ENCODE measurements at places on chromosomes 12 and 14. TPM values are rescaled to one million over a fixed set of nuclear protein-coding genes. Genes with fewer than 3 reads are reported as not detected.

Gene CMA1
- total RNA-seq, result 0.71 TPM

DNA sequence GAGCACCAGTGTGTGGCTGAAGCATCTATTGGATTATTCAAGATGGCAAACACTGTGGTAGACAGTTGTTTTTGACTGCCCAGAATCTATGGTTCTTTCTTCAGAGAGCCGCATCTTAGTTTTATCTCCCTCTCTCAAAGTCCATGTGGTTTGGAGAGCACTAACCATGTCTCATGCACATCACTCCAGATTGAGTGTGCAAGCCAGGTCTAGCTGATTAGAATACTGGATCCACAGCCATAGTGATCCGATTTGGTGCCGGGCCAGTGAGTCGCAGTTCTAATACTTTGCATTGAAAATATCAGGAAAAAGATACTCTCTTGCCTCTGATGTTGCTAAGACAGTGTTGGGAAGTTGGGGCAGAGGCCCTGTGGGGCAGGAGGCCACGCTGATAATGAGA lies 4.6 kb upstream of the SBNO1 start:
- peak; percentile 5 for DNase-seq

DNA sequence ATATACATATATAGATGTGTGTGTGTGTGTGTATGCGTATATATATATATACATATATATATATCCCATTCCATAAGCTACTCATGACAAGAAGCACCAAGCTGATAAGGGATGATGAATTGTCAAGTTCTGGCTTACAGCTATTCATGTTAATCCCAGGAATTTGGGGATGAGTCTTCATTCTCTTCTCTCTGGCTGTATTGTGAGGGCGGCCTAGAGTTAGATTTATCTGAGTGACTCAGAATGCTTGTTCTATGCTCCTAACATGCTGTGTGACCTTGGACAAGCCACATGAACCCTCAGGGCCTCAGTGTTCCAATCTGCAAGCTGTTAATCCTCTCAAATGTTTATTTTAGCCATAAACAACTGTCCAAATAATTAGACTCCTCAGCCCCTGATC lies 749.0 kb downstream of the MED13L start:
- DNase-seq, result no peak

- DNase-seq, result no peak
Measured at GRCh38 chr12:1179128-1179527, 188.1 kb downstream of the ERC1 start.

GRCh38 chr14:35416108-35416750 lies 11.7 kb upstream of the NFKBIA start:
- no peak for DNase-seq

Gene NPFF
- total RNA-seq, result not detected

DNA sequence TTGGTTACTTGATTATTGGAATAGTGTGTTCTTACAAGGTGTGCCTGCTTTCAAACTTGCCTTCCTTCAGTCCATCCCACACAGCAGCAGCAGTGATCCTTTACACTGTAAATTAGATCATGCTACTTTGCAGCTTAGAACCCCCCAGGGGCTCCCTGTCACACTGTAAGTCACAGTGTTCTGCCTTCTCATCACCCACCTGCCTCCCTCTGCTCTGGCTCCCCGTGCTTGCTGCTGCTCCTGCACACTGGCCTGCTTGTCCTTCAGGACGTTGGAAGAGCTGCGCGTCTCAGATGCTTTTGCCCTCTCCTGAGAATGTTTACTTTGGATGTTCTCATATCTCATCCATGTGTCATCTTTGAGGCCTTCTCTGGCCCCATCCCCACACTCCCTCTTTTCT lies 27.3 kb downstream of the ZC3H14 start:
- DNase-seq, result no peak

DNA sequence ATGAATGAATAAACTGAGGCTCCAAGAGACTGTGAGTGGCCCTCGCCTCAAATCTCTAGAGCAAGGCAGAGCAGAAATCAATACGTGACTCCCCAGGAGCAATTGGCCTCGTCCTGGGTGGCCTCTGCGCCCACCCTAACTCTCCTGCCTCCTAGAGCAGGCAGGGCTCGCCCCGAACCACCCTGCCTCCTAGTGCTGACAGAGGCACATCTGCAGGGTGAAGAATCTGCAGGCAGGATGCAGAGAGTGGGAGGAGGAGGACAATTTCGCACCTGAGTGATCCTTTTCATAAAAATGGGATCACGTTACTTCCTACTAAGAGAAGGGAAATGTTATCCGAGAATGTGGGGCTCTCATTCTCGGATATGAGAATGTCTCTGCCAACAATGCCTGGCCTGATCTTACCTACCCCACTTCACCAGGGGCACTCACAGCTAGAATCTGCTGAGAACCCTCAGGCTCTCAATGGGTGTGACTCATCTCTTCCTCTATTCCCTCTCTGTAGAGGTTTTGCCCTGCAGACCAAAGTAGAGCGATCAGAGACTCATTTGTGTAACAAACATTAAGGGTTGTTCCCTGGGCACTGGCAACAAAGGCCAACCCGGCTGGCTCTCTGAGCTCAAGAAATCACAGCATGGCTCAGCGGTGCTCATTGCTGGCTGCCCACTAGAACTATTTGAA lies 61.7 kb upstream of the BCL2L14 start:
- DNase-seq, result no peak

GRCh38 chr12:108162207-108162606 lies 33.1 kb downstream of the WSCD2 start:
- DNase-seq, result peak; percentile 2

- no peak for DNase-seq
Measured at GRCh38 chr14:65434216-65434850, 21.8 kb downstream of the FUT8 start.

Gene NEUROD4
- total RNA-seq, result not detected

DNA sequence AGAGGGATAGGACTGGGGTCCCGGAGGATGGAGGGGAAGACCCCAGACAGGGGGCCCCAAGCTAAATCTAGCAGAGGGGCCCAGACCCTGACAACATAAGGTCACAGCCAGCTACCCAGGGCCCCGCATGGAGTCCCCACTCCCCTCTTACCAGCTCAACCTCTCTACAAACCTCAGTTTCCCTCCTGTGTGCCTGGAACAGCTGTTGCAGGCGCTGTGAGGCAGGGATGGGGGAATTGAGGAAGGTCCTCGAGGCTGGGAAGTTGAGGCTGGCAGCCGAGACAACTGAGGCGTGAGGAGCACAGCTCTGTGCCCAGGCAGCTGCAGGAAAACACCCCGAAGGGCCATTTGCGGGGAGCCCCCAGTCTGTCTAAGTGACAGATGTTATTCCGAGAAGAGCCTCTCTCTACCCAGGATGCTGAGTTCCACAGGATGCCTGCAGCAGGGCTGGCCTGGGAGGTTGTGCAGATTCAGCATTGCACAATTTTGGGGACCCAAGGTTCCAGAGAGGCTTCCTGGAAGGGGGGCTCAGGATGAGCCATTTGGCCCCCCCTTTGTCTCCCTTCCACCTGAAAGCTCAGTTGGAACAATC lies 42.7 kb upstream of the NCOR2 start:
- DNase-seq, result no peak

GRCh38 chr12:14284184-14284722 lies 81.2 kb upstream of the ATF7IP start:
- no peak for DNase-seq

GRCh38 chr12:87804386-87804785 lies 224.8 kb downstream of the C12orf50 start:
- no peak for DNase-seq

- DNase-seq, result no peak
Measured at GRCh38 chr12:84134797-84135366, 777.7 kb downstream of the SLC6A15 start.

DNA sequence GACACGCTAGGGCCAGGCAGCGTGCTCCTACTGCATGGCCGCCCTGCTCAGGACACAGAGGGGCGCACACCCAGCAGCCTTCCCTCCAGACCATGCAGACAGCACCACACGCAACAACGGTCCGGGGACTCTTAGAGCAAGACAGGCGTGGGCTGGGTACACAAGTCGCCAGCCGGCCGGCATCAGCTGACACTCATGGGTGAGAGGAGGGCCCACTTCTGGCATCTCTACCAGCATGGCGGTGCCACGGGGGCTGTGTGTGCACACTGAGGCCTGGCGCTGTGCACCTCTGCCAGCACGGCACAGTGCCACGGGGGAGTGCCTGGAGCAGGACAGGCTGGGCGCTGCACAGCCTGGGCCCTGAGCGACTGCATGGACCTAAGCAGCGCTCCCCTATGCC lies 6.7 kb upstream of the BTBD6 start:
- peak; percentile 54 for DNase-seq

- DNase-seq, result no peak
Measured at GRCh38 chr12:12822886-12823285, 9.7 kb downstream of the DDX47 start.

DNA sequence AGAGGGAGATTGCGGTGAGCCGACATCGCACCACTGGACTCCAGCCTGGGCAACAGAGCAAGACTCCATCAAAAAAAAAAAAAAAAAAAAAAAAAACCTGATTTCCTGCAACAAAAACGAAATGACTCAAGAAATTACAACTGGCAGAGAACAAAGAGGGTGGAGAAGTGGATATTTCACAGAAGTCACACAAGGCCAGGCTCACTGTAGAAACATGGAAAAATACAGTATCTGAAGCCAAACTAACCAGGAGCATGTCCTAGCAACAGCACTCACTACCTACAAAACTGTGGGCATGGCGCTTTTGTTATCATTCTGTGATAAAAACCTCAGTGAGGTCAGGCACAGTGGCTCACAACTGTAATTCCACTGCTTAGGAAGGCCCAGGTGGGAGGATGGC lies 11.7 kb upstream of the MMP17 start:
- no peak for DNase-seq

GRCh38 chr12:119630962-119631550 lies 36.9 kb upstream of the PRKAB1 start:
- DNase-seq, result no peak

DNA sequence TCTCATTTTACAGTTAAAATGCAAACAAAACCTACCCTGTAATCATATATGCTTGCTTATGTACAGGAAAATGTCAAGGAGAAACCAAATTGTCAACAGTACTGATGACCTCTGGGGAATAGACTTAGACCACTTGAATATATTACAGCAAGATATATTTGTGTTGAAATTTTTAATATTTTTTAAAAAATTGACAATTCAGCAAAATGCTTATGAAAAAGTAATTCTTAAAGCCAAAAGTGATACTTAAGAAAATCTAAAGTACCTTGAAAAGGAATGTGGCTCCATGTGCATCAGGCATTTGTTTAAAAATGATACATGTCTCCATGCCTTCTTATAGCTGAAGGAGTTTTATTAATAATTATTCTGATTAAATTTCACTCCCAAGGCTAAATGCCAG lies 49.2 kb downstream of the PTPN21 start:
- no peak for DNase-seq

Gene TNS2
- 218 TPM for total RNA-seq

GRCh38 chr14:101098641-101099040 lies 195.1 kb upstream of the RTL1 start:
- no peak for DNase-seq

Gene MYF5
- total RNA-seq, result not detected

- DNase-seq, result no peak
Measured at GRCh38 chr14:99410019-99410418, 70.6 kb downstream of the SETD3 start.

Gene MSRB3
- 299 TPM for total RNA-seq

Gene SYCP3
- total RNA-seq, result not detected

GRCh38 chr14:100950024-100950423 lies 46.5 kb upstream of the RTL1 start:
- no peak for DNase-seq

DNA sequence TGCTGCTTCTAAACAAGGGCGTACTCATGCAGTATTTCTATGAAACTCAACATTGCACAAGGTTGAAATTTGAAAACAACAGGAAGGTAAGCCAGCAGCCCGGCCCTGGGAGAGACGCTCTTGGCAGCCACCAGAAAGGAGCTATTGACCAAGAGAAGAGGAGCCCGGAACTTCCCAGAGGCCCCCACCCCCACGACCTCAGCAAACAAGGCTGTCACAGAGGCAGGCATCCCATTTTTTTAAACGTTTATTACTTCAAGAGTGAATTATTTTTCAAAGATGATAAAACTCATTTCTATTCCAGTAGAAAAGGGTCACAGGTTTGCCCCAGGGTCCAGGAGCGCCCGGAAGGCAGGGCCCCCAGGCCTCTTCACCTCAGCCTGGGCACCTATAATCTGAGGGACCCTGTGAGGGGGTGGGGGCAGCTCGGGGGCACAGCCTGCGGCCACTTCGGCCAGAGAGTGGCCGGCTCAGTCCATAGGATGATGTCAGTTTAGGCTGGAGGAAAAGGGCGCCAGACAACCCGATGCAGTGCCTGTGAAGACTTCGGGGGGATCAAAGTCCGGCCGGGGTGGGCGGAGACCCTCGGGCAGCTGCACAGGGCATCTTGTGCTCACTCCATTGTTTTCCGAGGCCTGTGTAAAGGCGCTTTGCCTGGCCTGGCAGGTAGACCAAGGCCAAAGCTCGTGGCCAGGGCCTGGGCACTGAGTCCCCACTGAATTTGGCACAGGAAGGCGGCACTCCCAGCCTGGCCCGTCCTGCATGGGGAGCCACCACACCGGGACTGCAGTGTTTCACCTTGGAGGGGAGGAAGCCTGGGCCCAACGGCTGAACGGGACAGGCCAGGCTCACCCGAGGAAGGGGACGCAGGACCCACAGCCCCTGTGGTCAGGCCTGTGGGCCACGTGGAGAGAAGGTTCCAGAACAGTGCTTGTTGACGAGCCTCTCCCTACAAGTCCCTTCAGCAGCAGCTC lies 86.0 kb downstream of the SCARB1 start:
- DNase-seq, result no peak

Gene SLC10A1
- total RNA-seq, result not detected

Gene FGF23
- total RNA-seq, result not detected
